AG08395 (cell line): ENCODE measurements at places on chromosomes 7 and 10.

DNA sequence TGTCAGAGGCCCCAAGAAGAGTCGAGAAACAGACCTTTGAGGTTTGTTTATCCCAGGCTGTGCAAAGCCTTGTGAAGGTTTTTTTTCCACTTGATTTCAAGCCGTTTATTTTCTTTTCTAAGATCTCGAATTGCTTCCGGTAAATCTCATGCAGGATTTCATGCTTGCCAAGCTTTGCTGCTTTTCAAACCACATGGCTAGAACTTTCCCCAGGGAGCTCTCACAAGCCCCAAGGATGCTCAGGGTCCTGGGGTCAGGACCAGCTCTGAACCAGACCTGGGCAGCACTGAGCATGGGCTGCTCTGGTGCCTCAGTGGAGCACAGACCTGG, 48.0 kb upstream of the AQP1 start:
- peak; percentile 41 for DNase-seq

GRCh38 chr7:85749696-85750453, 563.0 kb upstream of the SEMA3D start:
- no peak for DNase-seq

GRCh38 chr10:33031815-33032653, 74.0 kb upstream of the ITGB1 start:
- no peak for DNase-seq

DNA sequence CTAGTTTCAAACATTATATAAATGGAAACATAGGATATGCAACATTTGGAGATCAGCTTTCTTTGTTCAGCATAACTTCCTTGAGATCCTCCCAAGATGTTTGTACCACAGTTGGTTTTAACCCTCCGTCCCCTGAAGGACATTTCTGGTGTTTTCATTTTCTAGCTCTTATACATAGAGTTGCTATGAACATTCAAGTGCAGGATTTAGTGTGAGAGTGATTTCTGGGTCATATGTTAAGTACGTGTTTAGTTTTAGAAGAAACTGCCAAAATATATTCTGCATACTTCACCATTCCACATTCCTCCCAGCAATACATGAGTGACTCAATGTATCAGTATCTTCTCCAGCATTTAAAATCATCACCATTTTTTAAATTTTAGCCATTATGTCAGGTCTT, 588.7 kb upstream of the PFKP start:
- DNase-seq: no peak

GRCh38 chr10:74097776-74098175, 52.9 kb downstream of the AP3M1 start:
- DNase-seq: no peak
